ENCODE measurements at places on chromosomes 3 and 15.
A peak's percentile ranks its signal among the peaks of the same experiment; 100 is the strongest.

GRCh38 chr3:18024715-18025114, 282.3 kb upstream of the TBC1D5 start:
- no peak for DNase-seq

DNA sequence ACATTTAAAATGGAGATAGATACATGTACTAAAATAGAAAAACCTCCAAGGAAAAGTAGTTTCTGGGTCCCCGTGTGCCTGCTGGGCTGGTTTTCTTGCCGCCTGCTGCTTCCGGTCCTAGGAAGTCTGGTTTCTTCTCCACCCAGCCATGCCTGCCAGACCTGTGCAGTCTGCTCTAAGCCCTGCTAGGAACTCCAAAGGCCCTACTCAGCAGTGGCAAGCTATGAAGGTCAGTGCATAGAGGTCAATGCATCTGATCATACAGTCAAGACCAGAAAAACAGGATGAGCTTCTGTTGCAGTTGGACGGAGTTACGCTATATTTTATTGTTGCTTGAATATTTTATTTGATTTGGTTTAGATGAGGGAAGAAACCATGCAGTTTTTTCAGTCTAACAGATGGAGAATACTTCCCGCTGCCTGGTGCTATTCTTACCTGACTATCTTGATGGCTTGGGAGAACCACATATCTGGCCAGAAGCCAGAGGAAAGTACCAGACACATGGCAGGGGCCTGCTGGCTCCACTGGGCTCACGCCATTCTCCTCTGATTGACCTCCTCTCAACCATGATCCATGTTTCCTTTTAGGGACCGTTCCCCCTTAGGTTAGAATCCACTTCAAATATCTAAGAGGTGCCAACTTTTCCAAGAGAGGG, 226.8 kb upstream of the ST8SIA2 start:
- DNase-seq = no peak

GRCh38 chr15:26571346-26571745, 201.5 kb downstream of the GABRB3 start:
- no peak for DNase-seq

DNA sequence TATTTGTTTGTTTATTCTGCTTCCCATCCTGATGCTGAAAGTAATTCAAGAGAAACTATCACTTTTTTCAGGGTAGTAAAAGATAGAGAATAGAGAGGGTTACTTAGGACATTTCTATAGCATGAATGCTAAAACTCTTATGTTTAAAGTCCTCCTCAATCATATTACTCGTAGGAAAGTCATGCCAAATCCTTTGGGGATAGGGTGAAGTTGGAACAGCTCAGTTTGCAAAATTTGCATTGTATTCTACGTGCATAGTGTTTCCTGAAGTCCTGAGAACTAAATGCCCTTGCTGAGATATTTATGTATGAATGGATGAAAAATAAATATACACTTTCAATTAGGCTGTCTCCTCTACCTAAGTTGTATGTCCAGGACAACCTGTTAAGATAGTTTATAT, 14.6 kb downstream of the PLSCR5 start:
- no peak for DNase-seq

DNA sequence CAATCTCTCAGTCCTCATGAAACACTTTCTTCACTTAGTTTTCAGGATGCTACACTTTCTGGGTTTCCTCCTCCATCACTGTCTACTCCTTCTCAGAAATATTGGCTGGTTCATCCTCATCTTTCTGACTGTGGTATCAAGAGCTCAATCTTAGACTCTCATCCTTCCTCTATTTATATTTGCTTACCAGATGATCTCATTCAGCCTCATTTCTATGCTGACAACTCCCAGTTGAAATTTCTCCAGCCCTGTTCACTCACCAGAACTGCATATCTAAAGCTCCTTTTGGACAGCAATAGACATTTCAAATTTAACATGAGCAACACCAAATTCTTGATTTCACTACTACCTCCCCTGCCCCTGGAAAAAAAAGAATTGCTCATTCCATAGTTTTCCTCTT, 48.0 kb upstream of the FBN1 start:
- no peak for DNase-seq

DNA sequence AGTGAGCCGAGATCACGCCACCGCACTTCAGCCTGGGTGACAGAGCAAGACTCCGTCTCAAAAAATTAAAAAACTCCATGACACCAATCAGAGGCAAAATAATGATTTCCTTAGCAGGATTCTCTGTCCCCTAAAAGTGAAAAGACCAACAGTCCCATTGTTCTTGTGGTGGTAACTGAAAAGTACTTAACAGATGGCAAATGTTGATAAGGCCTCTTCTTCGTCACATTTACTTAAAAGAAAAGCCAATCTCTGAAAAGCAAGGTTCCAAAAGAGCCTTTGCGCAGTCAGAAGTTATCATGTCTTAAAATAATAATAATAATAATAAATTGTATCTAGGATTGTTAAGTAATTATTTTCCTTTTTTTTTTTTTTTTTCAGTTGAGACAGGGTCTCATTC, 56.0 kb upstream of the TASOR start:
- no peak for DNase-seq

GRCh38 chr3:96700322-96701315, 113.8 kb upstream of the EPHA6 start:
- DNase-seq = no peak

DNA sequence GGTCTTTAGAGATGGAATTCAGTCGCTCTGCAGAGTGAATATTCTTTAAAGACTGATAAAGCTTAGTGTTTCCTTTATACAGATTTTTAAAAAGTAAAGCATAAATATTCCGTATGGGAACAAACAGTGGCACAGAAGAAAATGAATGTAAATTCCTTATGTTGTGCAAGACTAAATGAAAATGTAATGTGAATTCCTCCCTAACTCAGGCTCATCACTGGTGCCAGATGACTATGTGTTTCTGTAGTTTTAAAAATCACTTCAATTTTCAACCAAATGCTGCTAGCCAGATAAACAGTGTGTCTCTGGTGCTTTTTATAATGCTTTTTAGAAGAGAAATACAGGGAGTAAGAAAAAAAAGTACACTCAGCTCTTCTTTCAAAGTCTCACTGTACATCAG, 154.8 kb upstream of the SNTN start:
- DNase-seq = no peak

GRCh38 chr3:181880331-181880730, 168.6 kb downstream of the SOX2 start:
- DNase-seq = no peak

GRCh38 chr15:27459836-27460235, 488.9 kb downstream of the GABRG3 start:
- DNase-seq = no peak

GRCh38 chr3:159711560-159712333, 276.9 kb upstream of the IL12A start:
- DNase-seq = no peak

GRCh38 chr3:182450942-182451787, 342.1 kb upstream of the ATP11B start:
- DNase-seq = no peak

- DNase-seq = no peak
Observed at GRCh38 chr3:5579139-5579602, 391.7 kb downstream of the EDEM1 start.

GRCh38 chr3:10744098-10744465, 71.9 kb upstream of the SLC6A11 start:
- no peak for DNase-seq

- no peak for DNase-seq
Observed at GRCh38 chr15:60137711-60138396, 133.7 kb downstream of the FOXB1 start.

DNA sequence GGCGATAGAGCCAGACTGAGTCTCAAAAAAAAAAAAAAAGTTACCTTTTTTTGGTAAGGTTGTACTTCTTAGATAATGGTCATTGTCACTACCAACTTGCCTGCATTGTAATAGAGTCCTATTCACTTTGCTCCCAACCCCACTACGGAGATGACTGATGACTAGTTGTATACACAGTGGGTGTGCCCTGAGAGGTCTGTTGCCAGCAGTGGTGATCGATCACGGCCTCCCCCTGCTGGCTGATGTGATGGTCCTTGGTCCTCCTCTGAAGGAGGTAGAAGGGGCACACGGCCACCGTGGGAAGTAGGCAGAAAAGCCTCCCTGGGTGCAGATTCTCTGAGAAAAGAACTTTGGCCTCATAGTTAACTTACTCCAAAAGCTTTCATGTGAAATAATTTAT, 10.7 kb downstream of the GCNT3 start:
- peak; percentile 1 for DNase-seq

DNA sequence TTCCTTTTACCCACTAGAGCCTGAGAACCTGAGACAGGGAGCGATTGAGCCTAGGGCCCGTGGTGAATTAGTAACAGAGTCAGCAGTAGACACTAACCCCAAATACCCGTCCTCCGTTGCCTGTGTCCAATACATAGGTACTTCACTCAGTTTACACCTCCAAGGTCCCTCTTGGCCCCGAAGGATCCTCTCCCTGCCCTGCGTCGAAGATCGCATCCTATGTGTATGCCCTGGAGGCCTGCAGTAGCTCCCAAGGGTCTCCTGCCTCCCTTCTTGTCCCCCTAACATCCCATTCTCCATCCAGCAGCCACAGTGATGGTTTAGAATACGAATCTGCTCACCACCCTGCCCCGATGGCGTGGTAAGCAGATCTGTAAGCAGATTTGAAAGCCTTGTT, 67.0 kb downstream of the ISG20 start:
- no peak for DNase-seq

DNA sequence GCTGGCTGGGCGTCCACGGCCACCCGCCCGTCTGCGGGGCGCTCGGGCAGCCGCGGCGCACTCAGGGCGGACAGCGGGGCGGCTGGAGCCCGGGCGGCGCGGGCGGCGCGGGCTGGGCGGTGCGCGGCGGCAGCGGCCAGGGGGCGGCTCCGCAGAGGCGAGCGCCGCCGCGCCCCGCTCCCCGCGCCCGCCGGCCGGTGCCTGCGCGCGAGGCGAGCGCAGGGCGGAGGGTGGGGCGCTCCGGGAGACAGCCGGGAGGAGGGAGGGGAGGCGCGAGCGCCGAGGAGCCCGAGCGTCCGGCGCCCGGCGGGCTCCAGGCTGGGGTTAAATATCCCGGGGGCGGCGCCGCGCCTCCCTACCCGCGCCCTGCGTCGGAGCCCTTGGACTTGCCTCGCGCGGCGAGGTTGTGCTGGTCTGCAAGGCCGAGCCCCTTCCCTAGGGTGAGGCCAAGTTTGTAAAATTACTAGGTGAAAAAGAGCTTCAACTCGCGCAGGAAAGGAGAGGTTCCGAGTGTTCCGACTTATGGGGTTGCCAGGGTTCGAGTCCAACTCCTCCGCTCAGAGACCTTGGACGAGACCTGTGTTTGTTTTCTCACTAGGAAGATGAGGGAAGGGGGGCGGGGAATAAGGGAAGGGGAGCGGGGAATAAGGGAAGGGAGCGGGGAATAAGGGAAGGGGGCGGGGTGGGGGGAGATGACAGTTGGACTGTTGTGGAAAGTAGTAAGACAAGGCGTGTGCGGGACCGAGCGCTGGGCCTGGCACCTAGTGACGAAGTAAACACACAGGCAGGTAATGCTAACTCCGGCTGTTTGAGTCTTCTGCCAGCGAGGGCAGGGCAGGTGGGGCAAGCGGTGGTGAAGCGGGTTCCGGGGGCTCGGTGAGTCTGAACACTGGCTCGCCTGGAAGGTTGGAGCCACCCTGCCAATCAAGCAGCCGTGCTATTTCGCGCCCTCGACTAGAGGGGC, at the start of gene TNFAIP8L3:
Gene TNFAIP8L3 (minus strand): TSS at position 301 of the 964 bp plus-strand sequence. CDS start 311 bp downstream, outside the sequence.
- no peak for DNase-seq

DNA sequence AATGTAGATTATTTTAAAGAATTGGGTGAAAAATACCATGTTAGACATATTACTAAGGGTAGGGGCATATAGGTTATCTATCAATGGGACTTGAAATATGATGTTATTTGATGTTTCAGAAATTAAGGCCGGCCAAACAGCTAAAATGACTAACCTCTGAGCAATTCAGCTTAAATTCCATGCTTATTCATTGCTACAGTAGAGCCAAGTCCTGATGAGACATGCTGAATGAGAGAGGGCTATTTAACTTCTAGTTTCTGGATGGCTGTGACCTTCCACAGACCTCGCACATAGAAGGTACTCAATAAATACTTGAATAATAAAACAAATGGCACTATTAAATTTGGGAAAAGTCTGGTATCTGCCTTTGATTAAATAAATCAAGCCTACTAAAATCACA, 175.6 kb upstream of the WNT5A start:
- no peak for DNase-seq

DNA sequence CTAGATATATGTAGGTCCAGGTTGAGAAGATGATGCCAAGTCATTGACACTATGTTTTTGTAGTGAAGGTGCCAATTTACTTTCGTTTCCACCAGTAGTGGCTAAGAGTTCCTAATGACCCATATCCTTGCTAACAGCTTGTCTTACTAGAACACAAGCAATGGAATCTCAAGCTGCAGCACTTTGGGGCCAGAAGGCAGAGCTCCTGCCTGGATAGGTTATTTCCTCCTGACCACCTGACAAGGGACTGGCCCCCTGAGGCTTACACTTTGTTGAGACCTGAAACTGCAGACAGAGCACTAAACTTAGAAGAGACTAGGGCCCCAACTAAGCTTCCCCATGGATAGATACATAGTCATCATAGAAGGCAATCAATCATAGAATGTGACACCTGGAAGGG, 11.7 kb downstream of the ONECUT1 start:
- DNase-seq = no peak

- no peak for DNase-seq
Observed at GRCh38 chr15:42608110-42608531, 32.7 kb downstream of the STARD9 start.

- DNase-seq = no peak
Observed at GRCh38 chr15:34879107-34879506, 83.8 kb upstream of the ACTC1 start.

DNA sequence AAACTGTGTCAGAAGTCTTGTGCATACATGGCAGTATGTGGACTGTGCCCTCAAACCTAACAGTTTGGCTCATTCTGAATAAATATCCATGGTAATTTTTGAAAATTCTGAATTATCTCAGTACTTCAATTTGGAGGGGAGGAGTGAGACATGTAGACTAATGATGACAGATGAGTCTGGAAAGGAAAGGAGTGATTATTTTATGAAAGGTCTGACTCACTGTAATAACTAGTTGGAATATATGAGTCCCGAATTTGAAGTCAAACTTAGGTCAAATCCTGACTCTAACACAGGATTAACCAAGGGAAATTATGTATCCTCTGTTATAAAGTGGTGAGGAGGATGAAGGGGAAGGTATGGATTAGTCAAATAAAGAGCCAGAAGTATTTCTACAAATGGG, 38.6 kb downstream of the SUCNR1 start:
- no peak for DNase-seq

- DNase-seq = no peak
Observed at GRCh38 chr15:48449734-48450133, 118.5 kb downstream of the DUT start.

GRCh38 chr15:59873644-59874272, 130.4 kb upstream of the FOXB1 start:
- DNase-seq = no peak

- no peak for DNase-seq
Observed at GRCh38 chr15:90232196-90232595, 1.5 kb downstream of the CIB1 start.

GRCh38 chr3:130789782-130790322, 43.2 kb upstream of the PIK3R4 start:
- DNase-seq = no peak

GRCh38 chr3:72227486-72228070, 442.6 kb upstream of the PROK2 start:
- DNase-seq = no peak
